ENCODE measurements at places on chromosomes 11 and 22. TPM values are rescaled to one million over a fixed set of nuclear protein-coding genes. Genes with fewer than 3 reads are reported as not detected.
A peak's percentile ranks its signal among the peaks of the same experiment; 100 is the strongest.

API5 gene
- 156 TPM for total RNA-seq

DNA sequence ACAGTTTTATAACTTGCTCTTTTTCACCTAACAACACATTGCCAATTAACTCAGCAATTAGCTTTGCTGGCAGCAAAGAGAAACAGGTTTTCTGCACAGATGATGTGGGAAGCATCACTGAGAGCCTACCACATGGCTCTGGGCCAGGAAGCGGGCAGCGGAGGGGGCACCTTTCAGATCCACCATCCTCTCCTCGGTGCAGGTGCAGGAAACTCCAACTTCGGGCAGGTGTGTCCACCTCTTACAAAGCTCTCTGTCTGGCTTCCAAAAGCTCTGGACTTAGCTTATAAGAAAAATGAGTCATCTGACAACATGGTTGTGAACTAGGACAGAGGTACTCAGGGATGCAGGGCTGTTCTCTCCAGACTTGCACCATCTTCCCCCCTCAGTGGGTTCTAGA is 77.0 kb downstream of the RPS6KA4 start:
- no peak for DNase-seq

- DNase-seq: peak; percentile 67
Observed at GRCh38 chr22:24994070-24994763, 41.7 kb downstream of the KIAA1671 start.

PATE3 gene
- not detected for total RNA-seq

OR2AG1 gene
- total RNA-seq: not detected
